ENCODE measurements at places on chromosomes 1 and 21.

DNA sequence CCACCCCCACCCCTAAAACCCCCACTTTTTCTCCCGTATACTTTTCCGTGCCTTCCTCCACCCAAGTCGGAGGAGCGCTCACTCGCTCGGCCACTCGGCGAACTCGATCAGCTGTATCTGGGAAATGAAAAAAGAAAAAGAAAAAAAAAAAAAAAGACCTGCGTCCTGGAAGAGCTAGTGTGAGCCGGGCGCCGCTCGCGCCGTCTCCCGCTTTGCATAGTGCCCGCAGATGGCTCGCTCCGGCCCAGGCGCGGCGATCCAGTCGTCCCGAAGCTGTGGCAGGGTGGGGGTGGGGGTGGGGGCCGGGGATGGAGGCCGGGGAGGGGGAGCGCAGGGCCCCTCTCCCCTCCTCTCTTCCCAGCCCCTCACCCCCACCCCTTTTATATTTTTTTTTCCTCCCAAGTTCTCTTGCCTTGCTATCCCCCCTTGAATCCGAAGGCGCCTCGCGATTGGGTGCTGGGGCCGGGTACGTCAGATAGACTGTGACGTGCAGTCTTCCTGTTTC is 299 bp upstream of the PROX1 start:
- DNase-seq: peak; percentile 84

GRCh38 chr1:240030236-240030635 is 61.4 kb upstream of the FMN2 start:
- DNase-seq: no peak

DNA sequence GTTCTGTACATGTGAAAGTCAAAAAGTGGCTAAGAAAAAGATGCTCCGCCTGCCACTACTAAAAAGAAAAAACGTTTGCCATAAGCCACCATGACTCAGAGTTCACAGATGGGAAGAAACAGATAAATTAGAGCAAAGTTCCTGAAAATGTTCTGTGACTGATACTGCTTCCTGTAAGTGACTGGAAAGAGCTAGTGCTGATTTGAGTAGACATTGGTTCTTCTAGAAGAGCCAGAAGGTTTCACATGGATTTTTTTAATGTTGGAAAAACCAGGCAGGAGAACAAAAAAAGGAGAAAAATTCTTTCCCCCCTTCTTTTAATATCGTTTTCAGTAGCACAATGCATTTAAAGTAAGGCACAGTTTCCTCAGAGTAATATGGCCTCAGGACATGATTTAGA is 221.4 kb downstream of the HLX start:
- DNase-seq: no peak

DNA sequence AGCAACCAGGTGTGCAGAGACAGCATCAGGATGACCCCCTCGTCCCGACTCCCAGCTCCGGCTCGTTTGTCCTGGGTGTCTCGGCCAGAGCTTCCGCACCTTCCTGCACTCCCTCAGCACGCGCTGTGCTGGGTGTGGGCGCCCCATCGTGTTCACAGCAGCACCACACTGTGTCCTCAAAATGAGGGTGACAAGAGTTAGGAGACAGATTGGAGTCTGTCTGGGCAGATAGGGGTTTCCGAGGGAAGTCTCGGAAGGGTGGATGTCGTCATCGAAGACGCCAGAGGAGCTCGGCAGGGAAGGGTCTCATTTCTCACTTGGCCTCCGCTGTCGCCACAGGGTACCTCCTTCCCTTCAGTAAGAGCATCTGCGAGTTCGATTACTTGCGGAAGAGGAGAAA is 4.1 kb downstream of the CCDC27 start:
- DNase-seq: no peak

GRCh38 chr1:207959141-207959825 is 48.4 kb upstream of the CD34 start:
- peak; percentile 61 for DNase-seq

- DNase-seq: no peak
These were observed 26.2 kb downstream of the EXTL2 start for GRCh38 chr1:100868364-100868995.

- no peak for DNase-seq
These were observed 71.4 kb downstream of the MEGF6 start for GRCh38 chr1:3539707-3540425.

DNA sequence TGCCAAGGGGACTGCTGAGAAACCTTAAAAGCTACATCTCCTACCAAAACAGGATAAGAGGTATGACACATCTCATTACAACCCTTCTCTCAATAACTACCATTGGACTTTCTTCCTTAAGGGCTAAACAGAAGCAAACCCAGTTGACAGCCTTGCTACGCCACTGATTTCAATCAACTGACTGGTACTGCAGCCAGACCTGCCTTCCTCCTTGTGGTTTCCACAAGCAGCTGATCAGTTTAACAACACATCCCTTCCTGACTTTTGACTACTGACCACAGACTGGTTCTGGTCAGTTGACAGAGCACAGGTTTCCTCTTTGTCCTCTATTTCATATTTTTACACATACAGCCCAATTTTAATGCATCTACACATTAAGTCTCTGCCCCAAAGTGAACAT is 108.8 kb downstream of the ADAMTS1 start:
- DNase-seq: no peak

DNA sequence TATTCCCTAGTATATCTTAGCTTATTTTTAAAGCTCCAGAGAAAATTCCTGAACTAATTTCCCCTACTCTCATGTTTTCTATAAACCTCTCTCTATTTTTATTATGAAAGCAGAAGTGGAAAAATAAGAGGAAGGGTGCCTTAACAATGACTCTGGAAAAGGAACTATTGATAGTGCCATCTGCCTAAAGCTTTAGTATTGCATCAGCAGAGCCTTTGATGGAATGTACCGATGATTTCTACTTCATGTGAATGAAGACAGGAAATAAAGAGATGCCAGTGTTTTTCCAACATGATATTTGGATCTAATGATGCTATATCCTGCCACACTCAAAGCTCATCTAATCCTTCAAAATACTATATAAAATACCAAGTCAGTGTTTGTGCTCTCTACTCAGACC is 35.1 kb downstream of the TNFSF18 start:
- DNase-seq: no peak

- DNase-seq: no peak
These were observed 3.0 kb downstream of the SLC19A1 start for GRCh38 chr21:45539046-45539795.

GRCh38 chr1:211991695-211992094 is 43.7 kb downstream of the INTS7 start:
- DNase-seq: no peak

DNA sequence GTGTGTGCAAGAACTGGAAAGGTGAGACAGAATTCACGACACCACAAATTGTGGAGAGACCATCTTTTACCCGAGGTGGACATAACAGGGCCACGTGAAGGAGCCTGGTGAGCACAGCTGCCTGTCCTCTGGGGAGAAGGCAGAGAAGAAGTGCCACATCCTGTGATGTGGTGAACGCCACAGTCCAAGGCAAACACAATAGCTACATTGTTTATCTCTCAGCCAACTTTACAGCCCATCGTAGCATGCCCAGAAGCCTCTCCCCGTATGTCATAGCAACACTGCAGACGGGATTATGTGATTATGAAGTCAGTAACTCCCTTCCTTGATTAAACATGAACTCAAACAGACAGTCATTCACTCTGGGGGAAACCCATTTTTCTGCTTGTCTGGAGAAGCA is 612.2 kb downstream of the SMYD3 start:
- DNase-seq: no peak

GRCh38 chr1:192654591-192655251 is 18.8 kb downstream of the RGS13 start:
- no peak for DNase-seq

GRCh38 chr21:44374601-44375280 is 21.3 kb downstream of the TRPM2 start:
- DNase-seq: no peak

GRCh38 chr21:39052718-39053117 is 130.5 kb downstream of the PSMG1 start:
- no peak for DNase-seq

GRCh38 chr1:198241553-198241952 is 84.8 kb downstream of the NEK7 start:
- DNase-seq: no peak

GRCh38 chr21:26804895-26805609 is 40.2 kb downstream of the ADAMTS1 start:
- no peak for DNase-seq

DNA sequence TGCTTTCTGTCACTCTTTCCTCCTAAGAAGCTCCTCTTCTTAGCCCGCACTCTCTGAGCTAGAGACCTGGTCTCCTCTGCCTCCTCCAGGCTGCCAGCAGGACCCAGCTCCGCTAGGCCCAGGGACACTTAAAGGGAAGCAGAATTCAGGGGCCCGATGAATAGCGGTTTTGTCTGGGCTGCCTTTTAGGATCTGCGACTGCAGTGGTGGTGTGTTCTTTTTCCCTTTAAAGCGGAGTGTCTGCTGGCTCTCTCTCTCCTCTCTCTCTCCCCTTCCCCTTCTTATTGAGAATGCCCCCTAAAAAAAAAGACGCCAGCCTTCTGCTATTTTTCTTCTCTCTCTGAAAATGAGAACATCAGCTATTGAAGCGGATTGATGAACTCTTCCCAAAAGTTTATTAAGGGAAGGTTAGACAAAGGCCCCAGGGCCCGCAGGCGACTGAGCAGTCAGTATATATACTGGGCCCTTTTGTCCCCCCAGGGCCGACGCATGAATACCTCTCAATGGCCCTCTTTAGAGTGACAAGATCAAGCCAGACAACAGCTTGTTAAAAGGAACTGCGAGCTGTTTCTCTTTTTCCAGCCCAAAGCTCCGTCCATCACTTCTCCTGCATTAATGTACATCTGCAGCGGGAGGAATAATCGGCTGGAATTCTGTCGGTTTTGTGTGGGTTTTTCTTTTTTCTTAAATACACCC is 27.0 kb downstream of the PAX7 start:
- no peak for DNase-seq

- no peak for DNase-seq
These were observed 17.3 kb downstream of the LTN1 start for GRCh38 chr21:28975397-28975796.

DNA sequence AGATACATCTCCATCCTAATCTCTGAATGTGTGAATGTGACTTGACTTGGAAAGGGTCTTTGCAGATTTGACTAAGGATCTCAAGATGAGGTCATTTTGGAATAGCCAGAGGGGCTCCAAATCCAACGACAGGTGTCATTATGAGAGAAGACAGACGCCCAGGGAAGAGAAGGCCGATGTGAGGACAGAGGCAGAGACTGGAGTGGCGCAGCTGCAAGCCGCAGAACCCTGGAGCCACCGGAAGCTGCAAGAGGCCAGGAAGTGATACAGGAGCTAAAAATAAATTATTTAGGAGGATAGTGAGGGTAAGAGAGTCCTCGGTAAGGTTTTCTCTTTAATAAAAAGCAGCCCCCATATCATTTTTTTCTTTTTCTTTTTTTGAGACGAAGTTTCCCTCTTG is 9.7 kb upstream of the AADACL4 start:
- no peak for DNase-seq

DNA sequence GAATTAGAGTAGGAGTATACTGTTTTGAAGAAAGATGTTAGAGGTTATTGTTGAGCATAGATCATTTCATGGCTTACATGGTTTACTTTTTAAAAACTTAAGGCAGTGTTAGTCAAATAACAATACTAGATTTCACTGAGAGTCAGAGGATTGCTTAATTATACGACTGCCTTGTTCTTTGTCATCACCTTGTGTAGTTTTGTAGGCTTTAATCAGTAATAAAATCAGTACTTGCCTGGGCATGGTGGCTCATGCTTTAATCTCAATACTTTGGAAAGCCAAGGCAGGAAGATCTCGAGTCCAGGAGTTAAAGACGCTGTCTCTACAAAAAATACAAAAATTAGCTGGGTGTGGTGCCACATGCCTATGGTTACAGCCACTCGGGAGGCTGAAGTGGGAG is 41.3 kb upstream of the GPR52 start:
- no peak for DNase-seq

- no peak for DNase-seq
These were observed 964.1 kb downstream of the TTLL7 start for GRCh38 chr1:83034851-83035250.

DNA sequence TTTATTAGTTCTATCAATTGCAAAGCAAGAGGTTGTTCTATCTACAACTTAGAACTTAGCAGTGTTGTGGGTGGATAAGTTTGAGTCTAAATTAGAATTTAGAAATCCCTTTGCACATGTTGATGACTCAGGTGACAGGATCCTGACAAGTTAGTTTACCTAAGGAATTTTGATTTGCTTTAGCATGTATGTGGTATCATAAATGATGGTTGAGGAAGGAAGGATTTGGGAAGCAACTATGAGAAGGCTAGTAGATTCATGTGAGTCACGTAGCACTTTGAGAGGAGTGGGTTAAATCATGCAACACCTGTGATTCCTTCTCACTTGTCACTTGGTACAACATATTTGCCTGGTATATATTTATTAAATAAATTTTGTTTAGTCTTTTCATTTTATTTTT is 223.7 kb upstream of the USP25 start:
- no peak for DNase-seq

GRCh38 chr1:19800076-19800804 is 524 bp upstream of the TMCO4 start:
- DNase-seq: no peak

GRCh38 chr1:75469586-75470173 is 141.2 kb downstream of the SLC44A5 start:
- no peak for DNase-seq

DNA sequence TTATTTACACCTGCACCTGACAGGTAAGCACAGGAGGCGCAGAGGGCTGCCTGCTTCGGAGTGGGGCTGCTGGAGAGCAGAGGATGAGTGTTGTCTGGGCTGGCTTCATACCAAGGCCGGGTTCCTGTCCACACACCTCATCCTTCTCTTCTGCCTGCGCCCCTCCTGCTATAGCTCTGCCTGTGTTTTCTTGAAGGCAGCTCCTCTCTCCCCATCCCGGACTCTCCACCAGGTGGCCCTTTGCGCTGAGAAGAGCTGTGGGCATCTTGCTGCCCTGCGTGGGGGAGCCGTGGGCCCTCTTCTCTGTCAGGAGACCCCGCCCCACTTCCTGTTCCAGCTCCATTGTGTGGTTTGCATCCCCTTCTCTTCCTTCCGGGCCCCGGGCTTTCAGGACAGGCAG is 35.0 kb downstream of the ARHGEF10L start:
- DNase-seq: no peak

GRCh38 chr1:100077531-100077930 is 55.2 kb downstream of the SASS6 start:
- no peak for DNase-seq

DNA sequence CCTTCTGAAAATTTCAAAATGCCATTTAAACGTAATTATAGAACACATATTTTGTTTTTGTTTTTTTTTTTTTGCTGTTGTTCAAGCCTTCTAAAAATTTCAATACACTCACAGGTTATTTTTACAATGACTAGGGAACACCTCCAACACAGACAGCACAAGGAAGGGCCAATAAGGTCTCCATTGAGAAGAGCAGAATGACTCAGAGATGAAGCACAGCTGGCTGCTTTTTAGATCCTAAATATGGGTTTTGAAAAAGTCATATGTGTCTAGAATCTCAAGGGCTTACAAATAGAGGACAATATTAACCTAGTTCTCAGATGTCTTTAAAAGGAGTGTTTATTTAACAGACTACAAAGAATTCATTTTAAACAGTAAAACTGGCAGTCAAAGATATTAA is 104.6 kb downstream of the NEGR1 start:
- DNase-seq: no peak

GRCh38 chr21:41235201-41235600 is 67.2 kb downstream of the BACE2 start:
- DNase-seq: no peak

- DNase-seq: no peak
These were observed 76.9 kb upstream of the KAZN start for GRCh38 chr1:14521622-14522021.

GRCh38 chr1:175015243-175015642 is 8.0 kb downstream of the MRPS14 start:
- no peak for DNase-seq

All from nephron progenitor cell (in vitro differentiated cells).